ENCODE measurements at places on chromosomes 12 and 14.

- DNase-seq, result no peak
Measured at GRCh38 chr14:31802838-31803237, 241.6 kb downstream of the NUBPL start.

DNA sequence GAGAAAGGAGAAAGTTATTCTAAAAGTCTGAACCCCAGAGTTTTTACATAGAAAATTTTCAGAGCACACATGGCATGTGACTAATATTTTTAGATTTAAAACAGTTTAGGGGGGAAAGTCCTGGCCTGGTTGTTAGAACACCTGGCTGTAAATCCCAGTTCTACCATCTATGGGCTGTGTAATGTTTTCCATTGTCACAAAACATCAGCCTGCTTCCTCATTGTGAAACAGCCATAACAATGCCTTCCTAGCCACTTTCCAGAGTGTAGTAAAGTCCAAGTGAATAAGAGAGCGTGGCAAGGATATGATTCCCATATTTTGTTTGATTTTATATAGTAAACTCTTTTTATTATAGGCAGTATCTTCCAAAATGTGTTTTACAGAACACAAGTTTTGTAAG lies 310.0 kb upstream of the DCN start:
- no peak for DNase-seq

DNA sequence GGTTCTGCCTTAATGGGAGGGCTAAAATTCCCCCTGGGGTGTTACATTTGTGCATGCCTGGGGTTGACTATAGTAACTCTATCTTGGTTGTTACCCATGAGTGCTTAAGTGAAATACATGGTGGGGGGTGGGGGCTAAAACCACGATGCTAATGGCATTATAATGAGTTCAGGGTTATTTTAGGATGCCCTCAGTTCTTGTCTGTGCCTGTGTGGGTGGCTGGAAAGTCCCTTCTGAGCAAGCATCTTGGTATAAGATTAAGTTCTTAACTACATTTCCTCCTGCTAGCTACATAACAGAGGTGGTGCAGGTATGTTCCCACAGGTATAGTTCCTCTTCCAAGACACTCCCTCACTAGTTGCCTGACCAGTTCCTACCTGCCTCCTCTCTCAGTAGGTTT lies 822.3 kb downstream of the LRFN5 start:
- DNase-seq, result peak; percentile 41

DNA sequence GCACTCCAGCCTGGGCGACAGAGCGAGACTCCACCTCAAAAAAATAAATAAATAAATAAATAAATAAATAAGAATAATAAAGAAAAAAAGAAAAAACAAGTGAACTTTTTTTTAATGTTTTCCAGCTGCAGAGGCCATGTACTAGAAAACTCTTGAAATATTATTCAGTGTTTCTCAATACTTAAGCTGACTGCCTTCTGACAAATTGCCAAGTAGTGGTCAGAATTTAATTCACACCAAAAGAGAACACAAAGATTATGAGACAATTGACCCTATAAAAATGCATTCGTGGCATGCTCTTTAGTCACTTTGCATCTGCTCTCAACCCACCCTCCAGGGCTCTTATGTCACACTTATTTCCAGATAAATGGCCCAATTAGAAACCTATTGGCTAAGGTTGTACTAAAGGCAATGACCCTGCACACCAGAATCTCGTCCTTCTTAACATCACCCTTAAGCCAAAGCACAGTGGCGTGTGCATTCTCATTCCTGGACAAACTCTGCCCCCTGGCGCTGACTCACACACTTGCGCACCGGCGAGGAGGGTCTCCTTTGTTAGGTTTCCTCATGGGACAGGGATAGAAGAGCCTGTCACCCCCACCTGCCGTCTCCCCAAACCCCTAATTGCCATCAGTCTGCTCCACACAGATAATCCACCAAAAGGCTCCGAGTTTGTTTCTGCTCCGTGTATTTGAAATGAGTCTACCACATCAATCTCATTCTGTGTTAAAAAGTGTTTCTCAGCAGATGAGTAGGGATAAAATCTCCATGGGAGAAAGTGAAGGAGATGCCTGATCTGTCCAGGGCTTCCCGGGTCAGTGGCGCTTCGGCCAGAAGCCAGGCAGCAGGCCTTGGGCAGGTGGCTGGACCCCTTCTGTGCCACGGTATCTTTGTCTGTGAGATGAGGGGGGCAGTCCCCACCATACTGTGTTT lies 73.1 kb upstream of the CEP83 start:
- peak; percentile 68 for DNase-seq

DNA sequence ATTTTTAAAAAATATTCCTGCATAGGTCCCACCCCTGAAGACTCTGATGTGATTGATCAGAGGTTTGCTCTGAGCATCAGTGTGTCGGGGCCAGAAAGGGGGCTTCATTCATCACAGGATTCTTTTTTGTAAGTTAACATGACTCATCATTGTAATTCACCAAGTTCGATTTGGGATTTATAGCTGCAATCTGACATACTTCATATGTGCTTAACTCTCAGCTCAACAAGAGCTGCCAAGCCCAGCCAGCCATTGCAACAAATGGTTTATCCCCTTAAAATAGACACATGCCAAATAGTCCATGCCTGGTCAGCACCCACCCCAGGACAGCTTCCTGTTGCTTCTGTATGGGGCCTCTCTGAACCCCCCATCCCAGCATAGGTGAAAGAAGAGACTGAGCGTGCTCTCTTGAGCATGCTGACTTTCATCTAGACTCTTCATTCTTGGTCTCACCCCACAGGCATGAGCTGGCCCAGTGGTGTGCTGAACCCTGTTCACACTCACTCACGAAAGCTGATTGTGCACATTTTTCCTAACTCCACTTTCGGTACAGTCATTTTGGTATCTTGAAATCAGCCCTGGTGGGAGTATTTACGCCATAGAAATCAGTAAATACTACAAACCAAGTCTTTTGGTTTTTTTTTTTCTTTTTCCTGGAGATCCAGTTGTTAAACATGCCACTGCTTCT lies 101.4 kb downstream of the STAB2 start:
- DNase-seq, result no peak

- no peak for DNase-seq
Measured at GRCh38 chr12:79357048-79357447, 333.7 kb downstream of the PAWR start.

DNA sequence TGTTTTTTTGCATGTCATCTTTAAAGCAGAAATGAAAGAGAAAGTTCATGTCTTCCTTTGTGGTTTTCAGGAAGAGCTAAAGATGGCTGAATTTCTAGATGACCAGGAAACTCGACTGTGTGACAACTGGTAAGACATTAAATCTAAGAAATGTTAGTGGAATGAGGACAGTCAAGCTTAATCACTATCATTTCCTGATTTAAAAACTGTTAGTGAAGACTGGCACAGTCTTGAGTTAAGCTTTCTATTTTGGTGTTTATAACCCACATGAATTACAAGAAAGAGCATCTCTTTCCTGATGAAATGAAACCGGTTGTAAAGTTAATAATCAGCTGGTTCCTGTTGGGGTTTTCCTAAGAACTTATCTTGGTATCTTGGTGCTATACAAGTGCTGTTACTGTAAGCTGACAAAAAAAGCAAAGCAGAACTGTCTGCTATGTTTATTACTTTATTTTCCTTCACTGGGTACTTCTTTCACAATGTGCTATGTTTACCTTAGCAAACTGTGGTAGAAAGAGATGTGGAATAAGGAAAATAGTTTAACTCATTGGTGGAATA lies 5.2 kb downstream of the TRAFD1 start:
- DNase-seq, result peak; percentile 69

DNA sequence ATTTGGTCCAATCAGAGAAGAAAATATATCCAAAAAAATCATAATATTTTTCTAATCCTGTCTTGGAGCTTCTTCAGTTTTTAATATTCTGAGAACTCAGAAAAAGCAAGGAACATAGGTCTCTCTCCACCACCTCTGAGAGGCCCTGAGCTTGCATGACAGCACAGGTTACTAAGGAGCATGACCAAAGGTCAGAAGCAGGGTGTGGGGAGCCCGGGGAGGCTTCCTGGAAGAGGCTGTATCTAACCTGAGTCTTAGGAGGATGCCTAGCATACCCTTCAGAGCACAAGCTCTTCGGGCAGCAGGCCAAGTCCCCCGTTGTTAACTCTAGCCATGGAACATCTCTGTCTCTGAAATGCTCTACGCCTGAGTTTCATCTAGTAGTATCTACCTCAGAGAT lies 15.7 kb upstream of the STON2 start:
- DNase-seq, result no peak

Measured in CD4-positive, alpha-beta T cell treated with Interleukin-1 beta for 1 hour (primary cell).